ENCODE measurements at places on chromosomes 2 and 18.

- no peak for DNase-seq
Measured at GRCh38 chr2:236781933-236782816, 212.6 kb downstream of the ACKR3 start.

DNA sequence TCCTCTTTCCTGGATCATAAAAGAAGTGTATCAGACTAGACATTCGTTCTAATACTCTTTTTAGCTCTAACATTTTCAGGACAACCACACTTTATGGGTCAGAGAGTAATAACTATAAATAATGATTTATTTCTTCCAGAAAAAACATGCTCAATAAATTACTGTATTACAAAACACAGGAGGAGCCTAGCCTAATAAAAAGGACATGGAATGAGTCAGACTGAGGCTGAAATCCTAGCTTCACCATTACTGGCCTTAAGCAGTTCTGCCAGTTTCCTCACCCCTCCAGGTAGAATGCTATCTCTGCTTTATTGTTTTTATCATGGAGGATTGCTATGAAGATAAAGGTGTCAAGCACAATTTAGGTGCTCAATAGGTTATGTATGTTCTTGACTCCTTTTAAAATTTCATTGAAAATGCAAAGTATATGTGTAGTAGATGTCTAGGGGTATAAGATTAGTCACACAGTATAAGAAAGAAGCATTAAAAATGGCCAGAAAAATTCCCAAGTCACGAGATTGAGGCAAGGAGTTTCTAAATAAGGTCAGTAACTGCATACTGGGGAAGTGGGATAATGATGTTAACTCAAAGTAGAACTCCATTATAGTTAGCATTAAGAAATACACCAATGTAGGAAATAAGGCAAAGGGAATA, 105.5 kb upstream of the NEUROD1 start:
- DNase-seq = peak; percentile 82

DNA sequence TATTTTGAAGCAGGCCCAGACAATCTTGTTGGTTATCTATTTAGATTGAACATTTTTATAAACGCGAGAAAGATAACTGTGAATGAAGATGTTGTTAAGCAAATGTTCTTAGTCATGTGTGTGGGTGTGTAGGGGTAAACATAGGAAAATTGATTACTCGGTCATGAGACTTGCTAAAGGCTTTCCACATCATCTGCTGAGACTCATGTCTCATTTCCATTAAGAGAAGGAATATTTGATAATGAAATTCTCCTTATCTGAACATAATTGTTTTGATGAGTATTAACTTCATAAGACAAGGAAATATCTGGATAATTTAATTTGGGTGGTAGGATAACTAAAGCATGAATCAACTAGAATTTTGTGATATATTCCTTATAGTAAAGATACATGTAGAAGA, 19.7 kb downstream of the CCDC102B start:
- DNase-seq = peak; percentile 67

GRCh38 chr18:26543373-26543772, 5.0 kb downstream of the KCTD1 start:
- DNase-seq = no peak

DNA sequence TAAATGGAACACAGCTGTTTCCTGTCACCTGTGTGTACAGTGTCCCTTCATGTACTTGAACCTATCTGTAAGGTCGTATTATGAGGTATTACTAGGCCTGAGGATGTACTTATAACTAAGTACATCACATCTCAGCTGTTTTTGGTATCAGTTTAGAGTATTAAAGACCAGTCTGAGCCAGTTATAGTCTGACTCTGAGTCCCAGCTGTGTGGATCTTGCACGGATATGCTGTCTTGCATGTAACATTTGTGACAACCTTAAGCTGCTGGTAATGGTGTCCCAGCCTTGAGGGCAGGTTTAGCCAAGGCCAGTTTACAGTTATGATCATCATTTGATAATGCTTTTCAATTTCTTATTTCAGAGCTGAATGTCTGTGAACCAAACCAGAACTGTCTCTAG, 496.3 kb downstream of the SLC4A3 start:
- DNase-seq = no peak

DNA sequence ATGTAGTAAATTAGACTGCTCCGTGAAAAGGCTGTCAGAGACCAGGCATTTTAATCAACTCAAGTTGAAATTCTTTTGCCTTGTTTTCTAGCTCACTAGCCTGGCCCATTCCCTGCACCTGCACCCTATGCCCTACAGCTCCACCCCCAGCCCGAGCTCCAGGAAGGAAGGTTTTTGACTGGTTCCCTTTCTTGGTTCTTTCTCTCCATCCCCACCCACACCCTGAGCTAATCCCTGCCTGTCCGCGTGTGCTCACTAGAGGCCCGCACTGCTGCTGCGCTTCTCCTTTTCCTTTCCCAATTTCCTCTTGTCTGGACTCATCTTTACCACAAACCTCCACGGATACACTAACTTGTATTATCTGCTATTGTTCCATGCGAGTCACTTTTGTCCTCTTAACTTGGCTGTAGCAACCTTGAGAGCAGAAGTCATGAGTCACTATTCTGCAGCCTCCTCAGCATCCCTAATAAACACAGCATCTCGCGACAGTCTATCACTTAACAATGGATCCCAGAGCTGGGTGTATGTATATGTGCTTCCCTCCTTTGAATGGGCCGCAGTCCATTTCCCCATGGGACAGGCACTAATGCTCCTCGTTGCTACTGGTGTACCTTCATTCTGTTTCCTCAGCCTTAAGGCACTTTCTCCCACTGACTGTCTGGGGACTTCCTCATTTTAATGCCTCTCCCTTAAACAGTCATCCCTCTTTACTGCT, 36.5 kb downstream of the COLEC12 start:
- DNase-seq = peak; percentile 38

DNA sequence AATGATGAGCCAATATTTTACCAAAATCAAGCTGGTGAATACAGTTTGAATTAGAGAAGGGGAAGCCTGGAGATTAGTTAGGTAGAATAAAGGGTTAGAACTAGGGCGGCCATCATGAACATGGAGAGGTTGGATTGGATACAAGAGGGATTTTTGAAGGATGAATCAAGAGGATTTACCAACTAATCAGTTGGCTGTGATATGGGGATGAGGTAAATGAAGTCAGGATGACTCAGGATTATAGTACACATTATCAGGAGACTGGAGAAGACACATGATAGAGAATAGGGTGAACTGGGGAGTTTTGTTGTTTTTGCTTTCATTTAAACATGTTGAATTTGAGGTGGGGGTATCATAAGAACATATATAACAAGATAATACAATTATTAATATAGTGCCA, 73.8 kb upstream of the PROKR1 start:
- DNase-seq = peak; percentile 83

DNA sequence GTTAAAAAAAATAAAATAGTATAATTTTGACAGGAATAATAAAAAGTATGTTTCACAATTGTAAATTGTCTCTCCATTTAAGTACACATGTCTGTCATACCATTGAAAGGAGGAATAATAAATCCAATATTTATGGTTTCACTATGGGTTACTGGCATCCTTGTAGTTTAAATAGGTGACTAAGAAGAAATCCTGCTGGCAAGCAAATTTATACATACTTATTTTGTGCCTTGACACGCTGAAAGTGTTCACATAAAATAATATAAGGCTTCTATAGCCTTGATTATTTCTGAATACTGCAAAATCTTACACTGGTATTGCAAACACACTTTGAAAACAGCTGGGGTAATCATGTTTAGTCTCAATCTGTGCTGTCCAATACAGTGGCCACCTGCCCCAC, 138.3 kb upstream of the ETAA1 start:
- DNase-seq = no peak

- DNase-seq = no peak
Measured at GRCh38 chr2:219001100-219001576, 7.9 kb upstream of the CRYBA2 start.

GRCh38 chr2:98479959-98480524, 35.4 kb downstream of the INPP4A start:
- DNase-seq = peak; percentile 50

DNA sequence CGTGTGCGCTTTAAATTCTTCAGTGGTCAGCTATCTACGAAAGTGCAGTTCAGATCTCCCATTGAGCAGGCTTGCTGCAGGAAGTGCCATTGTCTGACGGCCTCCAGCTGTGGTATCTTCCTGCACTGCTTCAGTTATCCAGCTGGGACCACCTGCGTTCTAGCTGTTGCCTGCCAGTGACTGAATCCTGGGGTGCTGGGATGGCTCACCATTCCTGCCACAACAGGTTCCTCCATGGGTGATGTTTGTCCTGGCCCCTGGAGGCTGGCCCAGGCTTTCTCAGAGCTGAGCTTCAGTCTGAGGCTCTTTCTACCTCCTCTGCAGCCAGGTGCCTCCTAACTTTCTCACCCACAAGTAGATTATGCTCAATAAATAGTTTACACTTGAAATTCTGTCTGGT, 498.5 kb upstream of the HS6ST1 start:
- no peak for DNase-seq

GRCh38 chr2:239836021-239836765, 188.9 kb downstream of the NDUFA10 start:
- no peak for DNase-seq

DNA sequence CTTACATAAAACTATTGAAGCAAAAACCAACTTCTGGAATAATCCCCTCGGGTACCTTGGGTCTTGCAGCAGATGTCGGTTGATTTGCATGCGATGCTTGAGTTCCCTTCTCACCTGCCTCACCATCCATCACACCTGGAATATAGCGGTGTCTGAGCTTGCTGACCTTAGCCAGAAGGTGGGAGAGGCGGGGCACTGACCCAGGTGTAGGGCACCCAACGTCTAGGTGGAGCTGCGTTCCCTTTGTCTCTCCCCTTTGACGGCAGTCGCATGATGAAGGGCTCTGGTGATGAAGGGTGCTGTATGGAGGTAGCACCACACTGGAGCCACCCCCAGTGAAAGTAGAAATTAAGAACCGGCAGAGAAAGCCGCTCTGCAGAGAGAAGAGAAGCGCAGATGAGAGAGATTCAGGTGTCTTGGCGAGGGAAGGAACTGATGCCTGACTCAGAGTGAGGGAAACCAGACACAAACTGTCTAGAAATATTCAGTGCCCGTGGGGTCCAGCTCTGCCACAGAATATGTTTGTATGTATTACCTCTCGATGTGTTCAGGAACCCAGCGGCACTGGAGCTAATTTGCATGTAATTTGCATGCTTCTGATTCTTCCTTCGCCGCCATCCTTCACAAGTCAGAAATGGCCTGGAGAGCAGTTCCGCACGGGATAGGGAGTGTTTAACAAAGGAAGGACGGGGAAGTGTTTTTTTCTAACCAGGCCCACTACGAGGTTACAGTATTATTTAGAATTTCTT, 19.4 kb upstream of the MBP start:
- DNase-seq = no peak

GRCh38 chr2:238615187-238615586, 188.5 kb downstream of the ASB1 start:
- DNase-seq = no peak

- DNase-seq = no peak
Measured at GRCh38 chr2:9808334-9809063, 34.8 kb upstream of the TAF1B start.

All from iris pigment epithelial cell (primary cell).